Mucosa of descending colon (tissue), 3 donors: ENCODE measurements at places on chromosomes 1 and 21. TPM values are rescaled to one million over a fixed set of nuclear protein-coding genes. Genes with fewer than 3 reads are reported as not detected.
A peak's percentile ranks its signal among the peaks of the same experiment; 100 is the strongest.

- DNase-seq: no peak
Observed at GRCh38 chr1:149967041-149967440, 30.4 kb upstream of the MTMR11 start.

Gene FNBP1L
- 49.1 TPM for total RNA-seq

DNA sequence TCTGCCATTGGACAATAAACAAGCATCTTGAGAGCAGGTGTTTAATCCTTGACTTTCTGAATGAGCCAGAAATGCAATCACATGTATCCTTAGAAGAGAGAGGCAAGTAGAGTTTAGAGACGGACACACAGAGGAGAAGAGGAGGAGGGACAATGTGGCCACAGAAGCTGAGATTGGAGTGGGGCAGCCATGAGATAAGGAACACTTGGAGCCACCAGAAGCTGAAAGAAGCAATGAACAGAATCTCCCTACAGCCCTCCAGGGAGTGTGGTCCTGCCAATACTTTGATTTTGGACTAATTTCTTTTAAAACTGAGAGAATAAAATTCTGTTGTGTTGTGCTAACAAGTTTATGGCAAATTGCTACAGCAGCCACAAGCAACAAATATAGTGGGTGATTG lies 141.0 kb downstream of the ATP6V1G3 start:
- DNase-seq: no peak

DNA sequence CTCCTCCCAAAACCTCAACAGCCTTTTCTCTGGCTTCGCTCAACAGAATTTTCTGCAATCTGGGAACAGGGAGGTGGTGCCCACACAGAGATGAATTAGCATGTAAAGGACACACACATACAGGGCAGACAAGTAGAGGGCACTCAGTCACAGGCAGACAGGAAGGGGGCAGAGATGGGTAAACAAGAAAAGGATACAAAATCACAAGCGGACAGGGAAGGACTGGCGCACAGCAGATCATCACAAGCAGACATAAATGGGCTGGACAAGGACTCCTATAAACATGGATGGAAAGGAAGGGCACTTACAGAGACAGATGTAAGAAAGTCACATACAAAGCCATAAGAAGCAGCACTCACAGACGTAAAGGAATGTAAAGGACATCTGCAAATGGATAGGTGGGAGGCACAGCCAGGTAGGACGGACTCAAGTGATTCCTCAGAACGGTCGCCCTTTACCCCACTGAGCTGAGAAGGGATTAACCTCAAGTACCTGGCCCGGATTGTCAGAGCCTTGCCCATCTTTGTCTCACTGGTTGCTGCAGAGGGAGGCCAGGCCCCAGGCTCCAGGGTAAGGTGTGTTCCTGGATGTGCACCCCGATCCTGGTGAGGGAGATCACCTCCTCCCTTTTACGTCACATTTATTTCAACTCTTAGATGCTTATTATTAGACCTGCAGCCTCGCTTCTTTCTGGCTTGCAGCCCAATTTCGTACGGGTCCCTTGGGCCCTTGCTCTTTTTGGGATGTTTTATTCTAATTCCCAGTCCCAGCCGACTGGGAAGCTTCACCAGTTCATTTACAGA lies 836 bp upstream of the PRCC start:
- peak; percentile 69 for DNase-seq

- no peak for DNase-seq
Observed at GRCh38 chr1:220516722-220517042, 11.3 kb upstream of the MARK1 start.

Gene DPT
- 277 TPM for total RNA-seq

GRCh38 chr1:163781146-163781545 lies 459.4 kb downstream of the NUF2 start:
- no peak for DNase-seq

DNA sequence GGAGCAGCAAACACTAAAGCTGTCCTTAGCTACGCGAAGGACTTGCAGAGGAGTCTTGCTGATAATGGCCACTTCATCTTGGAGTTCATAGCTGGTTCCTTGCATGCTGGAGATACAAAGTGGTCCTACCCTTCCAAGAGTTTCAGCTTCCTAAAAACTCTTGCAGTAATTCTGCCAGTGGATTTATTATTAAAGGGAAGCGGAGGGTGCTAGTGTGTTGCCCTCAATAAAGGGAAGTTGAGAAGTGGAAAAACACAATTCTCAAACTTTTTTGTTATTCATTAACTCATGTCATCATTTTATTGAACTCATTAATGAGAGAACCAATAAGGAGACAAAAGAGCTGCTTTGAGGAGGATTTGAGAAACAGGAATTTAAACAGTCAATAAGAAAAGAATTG lies 6.5 kb upstream of the HAPLN2 start:
- no peak for DNase-seq

- DNase-seq: no peak
Observed at GRCh38 chr21:46055863-46056281, 42.0 kb upstream of the COL6A2 start.

GRCh38 chr1:29249170-29249691 lies 12.9 kb downstream of the PTPRU start:
- DNase-seq: no peak

DNA sequence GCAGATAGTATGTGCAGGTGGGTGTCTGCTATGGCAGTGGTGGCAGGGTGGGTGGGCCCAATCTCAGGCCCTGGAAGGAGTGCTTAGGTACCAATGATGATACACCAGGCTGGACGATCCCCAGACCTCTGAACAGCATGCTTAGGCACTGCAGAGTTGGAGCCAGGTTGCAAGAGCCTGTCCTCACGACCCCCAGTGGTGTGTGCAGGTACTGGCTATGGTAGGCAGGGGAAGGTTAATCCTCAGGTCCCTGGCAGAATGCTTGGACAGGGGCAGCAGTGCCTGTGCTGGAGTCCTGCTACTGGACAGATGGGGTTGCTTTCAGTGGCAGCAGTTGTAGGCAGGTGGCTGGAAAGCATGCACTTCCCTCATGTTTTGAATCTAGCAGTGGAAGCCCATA lies 100.5 kb upstream of the NEK7 start:
- DNase-seq: no peak

GRCh38 chr1:158098256-158098655 lies 82.4 kb upstream of the CD1D start:
- DNase-seq: no peak

DNA sequence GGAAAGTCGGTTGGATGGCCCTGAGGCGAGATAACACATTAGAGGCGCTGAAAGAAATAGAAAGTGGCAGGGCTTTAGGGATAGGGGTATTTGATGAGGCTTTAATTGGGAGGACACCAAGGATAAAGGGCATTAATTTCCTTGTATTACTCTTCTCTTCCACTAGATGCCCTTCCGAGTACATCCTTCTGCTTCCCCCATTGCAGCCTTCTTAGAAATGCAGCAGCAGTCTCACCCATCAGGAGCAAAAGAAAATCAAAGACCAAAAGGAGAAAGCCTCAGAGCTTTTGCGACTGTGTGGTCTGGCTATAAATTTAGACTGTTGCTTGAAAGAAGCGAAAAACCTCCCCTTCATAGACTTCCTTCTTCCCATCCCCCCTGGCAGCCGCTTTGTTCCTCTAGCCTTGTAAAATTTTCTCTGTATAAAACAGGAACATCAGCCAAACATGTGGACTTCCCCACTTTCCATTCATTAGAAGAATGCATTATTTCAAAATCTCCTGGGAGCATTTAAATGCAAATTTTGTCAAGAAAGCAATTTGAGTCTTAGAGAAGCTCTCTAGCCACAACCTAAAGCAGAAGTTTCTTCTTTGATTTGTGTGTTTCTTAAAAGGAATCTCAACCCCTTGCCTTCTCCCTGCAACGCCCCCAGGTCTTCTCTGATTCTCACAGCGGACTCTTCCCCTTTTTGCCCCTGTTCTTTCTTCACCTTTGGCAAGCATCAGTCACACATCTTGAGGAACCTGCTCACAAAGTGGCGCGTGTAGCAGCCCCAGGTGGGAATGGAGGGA lies 76.6 kb downstream of the NDUFS5 start:
- peak; percentile 48 for DNase-seq

Gene CHIA
- total RNA-seq: not detected

DNA sequence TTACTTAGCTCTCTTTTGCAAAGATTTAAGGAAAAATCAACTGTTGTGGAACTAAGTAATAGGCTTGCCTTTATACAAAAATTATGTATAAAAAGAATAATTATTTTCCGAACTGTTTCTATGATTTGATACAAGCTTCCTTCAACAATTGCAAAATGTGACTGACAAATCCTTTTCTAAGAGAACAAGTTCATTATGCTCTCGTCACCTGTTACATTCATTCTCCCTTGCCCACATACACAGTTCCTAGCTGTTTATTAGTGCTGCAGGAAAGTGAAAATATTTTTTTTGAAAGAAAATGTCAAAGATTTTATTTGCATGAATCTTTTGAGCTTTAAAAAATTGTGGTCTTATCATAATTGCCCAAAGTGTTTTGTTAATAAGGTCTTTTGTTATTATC lies 466.2 kb downstream of the USP25 start:
- no peak for DNase-seq

DNA sequence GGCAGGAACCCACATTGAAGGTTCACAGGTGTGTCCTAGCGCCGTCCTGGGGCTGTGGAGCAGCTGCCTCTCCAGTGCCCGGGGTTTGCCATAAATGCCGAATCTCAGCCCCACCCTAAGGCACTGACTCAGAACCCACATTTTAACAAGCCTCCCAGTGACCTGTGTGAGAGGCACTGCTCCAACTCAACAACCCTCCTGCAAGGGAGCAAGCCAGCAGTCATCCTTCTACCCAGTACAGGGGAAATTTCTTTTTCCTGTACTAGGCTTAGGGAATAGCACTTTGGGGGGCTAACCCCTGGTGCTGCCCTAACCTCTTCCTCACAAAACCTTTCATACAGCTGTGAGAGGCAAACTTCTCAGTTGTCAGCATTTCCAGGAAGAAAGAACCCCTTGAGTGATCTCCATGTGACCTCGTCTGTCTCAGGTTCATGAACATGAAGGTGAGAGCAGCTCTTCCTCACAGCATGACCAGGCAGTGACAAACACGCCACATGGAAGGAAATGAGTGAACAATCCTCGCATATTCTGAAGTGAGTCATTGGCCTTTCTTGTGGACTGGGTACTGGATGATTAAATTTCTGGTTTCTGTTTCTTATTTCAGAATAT lies 11.4 kb upstream of the BCAR3 start:
- no peak for DNase-seq

Gene FASLG
- total RNA-seq: 0.60 TPM

Gene IL20
- total RNA-seq: not detected

Gene PLA2G4A
- total RNA-seq: 5.3 TPM

GRCh38 chr1:219669042-219669441 lies 56.1 kb upstream of the ZC3H11B start:
- DNase-seq: no peak

Gene PRRX1
- 3.9 TPM for total RNA-seq

DNA sequence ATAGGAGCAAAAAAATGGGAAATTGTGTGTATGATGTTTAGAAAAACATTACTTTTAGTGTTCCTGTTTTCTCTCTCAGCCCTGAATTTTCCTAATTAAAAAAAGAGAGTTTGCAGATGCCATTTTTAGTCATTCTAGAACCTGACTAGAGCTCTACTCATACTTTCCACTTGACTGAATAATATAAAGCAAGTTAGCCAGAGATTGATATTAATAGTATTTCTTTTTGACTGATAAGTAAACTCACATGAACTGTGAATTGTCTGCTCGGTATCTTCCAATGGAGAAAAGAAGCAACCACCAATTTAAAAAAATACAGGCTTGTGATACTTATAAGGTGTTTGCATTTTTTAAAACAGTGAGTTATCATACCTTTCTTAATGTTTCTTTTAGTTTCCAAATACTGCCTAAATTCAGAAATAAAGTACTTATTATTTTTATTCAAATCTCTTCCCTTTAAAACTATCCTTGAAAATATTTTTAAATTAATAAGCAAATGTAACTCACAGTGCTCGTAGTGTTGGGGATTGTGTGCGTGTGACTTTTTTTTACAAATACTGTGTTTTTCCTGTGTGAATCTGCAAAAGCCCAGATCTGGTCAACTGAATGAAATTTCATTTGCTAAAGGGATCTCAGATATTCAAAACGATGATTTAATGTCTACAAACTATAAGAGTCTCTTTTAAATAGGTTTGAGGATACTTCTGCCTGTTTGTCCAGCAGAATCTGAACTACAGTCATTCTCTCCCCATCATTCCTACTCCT lies 9.8 kb downstream of the RAP1A start:
- no peak for DNase-seq

Gene FLG2
- total RNA-seq: not detected

Gene S100A11
- 88.8 TPM for total RNA-seq

DNA sequence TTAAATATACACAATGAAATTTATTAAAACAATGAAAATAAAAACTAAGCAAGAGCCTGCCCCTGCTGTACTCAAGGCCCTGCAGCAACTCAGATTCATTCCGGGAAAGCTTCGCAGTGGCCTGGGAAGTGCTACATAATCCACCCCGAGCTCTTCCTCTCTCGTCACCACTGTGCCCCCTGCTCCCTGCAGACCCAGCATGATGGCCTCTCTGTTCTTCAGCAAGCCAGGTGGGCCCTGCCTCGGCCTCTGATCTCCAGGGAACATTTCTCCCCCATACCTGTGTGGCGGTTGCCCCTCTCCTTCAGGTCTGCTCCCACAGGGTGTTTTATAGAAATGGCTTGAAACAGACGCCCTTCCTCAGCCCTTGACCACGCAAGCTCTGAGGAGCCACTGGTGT lies 10.6 kb downstream of the RNF187 start:
- DNase-seq: no peak

Gene DMBX1
- not detected for total RNA-seq

Gene PRAMEF1
- total RNA-seq: not detected

- no peak for DNase-seq
Observed at GRCh38 chr1:222124602-222125001, 382.7 kb upstream of the DUSP10 start.

Gene EXTL1
- 1.7 TPM for total RNA-seq

DNA sequence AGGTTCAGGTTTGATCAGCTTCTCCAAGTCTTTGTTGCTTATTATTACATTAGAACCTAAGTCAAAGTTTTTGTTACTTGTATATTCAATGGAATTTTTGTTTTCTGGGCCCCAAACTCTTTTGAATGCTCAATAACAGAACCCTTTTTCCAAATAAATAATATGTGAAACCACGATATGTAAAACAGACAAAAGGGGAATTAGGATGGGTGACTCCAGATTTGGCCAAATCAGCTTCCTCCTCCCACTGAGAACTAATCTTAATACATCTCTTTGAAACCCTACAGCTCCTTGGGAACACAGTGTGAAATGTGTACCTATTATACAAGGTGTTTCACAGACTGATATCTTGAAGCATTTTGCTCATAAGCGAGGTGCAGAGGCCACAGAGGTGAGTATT lies 67.0 kb upstream of the TNFSF18 start:
- DNase-seq: no peak
